ENCODE measurements at places on chromosomes 6 and 20. TPM values are rescaled to one million over a fixed set of nuclear protein-coding genes. Genes with fewer than 3 reads are reported as not detected.

- no peak overlapping the region for H3K4me3 ChIP-seq
- peak; percentile 20 for DNase-seq
- peaks cover 18% of the 10 kb centered on the region for H3K4me1 ChIP-seq
- H3K27ac ChIP-seq = no peak overlapping the region
Observed at GRCh38 chr6:156963712-156964700, 186.8 kb downstream of the ARID1B start.

DNA sequence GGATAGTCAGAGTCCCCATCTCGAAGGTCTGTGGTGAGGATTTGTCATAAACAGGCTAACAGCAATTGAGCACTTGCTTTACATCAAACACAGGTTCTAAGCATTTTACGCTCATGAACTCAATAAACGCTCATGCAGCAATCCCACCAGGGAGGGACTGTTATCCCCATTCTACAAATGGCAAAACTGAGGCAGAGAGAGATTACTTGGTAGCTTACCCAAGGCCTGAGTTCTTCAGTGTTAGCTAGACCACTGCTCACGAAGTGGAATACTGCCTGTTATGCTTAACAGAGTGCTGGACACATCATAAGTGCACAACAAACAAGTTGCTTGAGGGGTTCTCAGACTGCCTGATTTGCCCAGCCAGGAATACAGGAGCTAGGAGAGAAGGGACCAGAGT, 23.7 kb upstream of the TCP11 start:
- no peak for DNase-seq
- H3K27ac ChIP-seq = no peak overlapping the region
- peaks cover 4% of the 10 kb centered on the region for H3K4me1 ChIP-seq
- H3K36me3 ChIP-seq = no peaks in the 10 kb centered on the region

DNA sequence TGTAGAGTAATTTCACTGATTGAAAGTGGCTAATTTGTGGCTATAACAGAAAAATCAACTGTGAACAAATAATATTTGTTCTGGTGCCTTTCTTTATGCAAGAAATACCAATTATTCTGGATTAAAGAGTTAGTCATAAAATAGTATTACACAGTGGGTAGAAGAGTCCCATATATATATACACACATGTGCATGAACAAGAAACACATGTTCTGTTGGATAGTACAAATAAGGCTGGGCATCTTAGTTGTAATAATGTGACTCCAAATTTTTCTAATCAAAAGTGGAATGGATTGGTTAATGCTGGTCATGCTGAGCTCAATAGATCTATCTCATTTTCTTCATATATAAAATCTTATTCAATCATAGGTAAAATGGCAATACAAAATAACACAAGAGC, 179.4 kb downstream of the OGFRL1 start:
- DNase-seq = no peak
- H3K36me3 ChIP-seq = no peaks in the 10 kb centered on the region
- no peaks in the 10 kb centered on the region for H3K27me3 ChIP-seq
- H3K4me1 ChIP-seq = no peaks in the 10 kb centered on the region

DNA sequence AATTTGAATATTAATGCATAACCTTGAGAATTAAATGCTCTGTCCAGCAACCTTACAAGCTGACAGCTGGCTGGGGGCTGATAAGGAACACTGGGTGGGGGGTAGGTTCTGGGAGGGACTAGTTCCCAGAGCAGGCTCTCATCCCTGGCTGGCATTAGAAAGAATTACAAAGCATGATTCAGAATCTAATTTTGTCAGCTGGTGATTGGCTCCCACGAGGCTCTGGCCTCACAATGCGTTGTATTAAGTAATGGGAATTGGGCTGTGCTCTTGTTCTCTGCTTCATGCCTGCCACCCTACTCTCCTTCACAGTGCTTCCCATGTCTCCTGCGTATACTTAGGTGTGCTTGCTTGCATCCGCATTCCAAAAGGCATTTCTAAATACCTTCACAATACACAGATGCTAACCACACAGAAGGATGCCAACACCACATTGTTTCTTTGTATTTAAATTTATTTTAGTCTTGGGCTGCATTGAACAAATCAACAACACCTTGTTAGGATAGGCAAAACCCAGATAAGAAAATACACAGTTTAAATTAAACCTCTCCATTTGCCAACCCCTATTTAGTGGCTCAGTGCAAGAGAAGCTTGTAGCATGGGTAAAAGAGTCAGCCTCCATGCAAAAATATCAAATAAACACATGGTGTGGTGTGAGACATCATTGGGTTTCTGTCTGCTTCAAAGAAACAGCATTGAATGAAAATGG, 434.5 kb upstream of the JAG1 start:
- no peak overlapping the region for H3K27ac ChIP-seq
- no peak for DNase-seq
- no peak overlapping the region for H3K4me3 ChIP-seq
- no peaks in the 10 kb centered on the region for H3K27me3 ChIP-seq
- no peaks in the 10 kb centered on the region for H3K4me1 ChIP-seq

GRCh38 chr6:148557796-148558321, 189.0 kb upstream of the UST start:
- no peaks in the 10 kb centered on the region for H3K36me3 ChIP-seq
- no peak overlapping the region for H3K27ac ChIP-seq
- peak; percentile 29 for DNase-seq
- H3K27me3 ChIP-seq = no peaks in the 10 kb centered on the region
- H3K4me3 ChIP-seq = no peak overlapping the region

DNA sequence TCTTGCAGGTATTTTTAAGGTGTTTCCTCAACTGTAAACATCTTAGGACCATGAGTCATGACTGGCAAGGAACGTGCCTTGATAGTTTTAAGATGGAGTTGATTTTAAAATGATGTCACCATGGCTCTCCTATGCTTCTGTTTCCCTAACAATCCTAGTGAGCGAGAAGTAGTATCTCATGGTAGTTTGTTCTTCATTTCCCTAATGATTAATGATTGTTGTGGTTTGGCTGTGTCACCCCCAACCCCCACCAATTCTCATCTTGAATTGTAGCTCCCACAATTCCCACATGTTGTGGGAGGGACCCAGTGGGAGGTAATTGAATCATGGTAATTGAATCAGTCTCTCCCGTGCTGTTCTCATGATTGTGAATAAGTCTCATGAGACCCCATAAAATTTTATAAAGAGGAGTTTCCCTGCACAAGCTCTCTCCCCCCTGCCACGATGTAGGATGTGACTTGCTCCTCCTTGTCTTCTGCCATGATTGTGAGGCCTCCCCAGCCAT, 16.8 kb upstream of the BNIP5 start:
- H3K4me3 ChIP-seq = no peak overlapping the region
- H3K4me1 ChIP-seq = no peaks in the 10 kb centered on the region
- H3K27ac ChIP-seq = no peak overlapping the region
- DNase-seq = peak; percentile 61

- H3K27ac ChIP-seq = no peak overlapping the region
- no peak overlapping the region for H3K4me3 ChIP-seq
- H3K4me1 ChIP-seq = no peaks in the 10 kb centered on the region
- H3K27me3 ChIP-seq = no peaks in the 10 kb centered on the region
- no peaks in the 10 kb centered on the region for H3K36me3 ChIP-seq
- no peak for DNase-seq
Observed at GRCh38 chr20:36628076-36628475, 17.9 kb downstream of the SLA2 start.

DNA sequence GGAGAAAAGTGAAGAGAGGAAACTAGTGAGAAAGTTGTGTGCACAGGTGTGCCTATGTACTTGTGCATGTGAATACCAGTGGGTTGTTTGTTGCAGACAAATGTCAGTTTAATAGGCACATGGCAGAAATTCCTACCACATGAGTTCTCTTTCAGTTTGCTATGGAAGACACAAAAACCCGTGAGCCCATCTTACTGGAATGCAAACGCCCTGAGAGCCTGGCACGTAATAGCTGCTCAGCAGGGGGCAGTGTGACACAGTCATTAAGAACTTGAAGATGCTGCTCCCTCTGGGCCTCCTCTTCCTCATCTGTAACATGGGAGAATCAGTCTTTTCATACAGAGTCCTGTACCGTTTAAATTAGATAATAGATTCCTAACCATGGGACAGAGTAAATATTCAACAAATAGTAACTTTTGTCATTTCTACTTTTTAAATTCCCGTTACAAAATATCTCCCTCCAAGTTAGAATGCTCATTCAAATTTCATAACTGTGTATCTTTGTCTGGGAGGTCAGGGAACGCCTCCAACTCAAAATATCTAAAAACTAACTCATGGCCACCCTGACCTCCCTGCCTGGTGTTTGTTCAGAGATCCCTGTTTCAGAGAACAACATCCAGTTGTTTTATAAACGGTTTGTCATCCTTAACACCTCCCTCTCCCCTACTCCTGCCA, 802.9 kb downstream of the MAFB start:
- DNase-seq = peak; percentile 86
- H3K27ac ChIP-seq = no peak overlapping the region
- no peaks in the 10 kb centered on the region for H3K4me1 ChIP-seq
- H3K27me3 ChIP-seq = no peaks in the 10 kb centered on the region
- H3K4me3 ChIP-seq = no peak overlapping the region
- H3K36me3 ChIP-seq = no peaks in the 10 kb centered on the region

GRCh38 chr20:10596710-10597121, 77.1 kb downstream of the JAG1 start:
- DNase-seq = peak; percentile 33
- no peaks in the 10 kb centered on the region for H3K27me3 ChIP-seq
- H3K4me1 ChIP-seq = peaks cover 17% of the 10 kb centered on the region
- H3K36me3 ChIP-seq = no peaks in the 10 kb centered on the region
- H3K4me3 ChIP-seq = no peak overlapping the region

DNA sequence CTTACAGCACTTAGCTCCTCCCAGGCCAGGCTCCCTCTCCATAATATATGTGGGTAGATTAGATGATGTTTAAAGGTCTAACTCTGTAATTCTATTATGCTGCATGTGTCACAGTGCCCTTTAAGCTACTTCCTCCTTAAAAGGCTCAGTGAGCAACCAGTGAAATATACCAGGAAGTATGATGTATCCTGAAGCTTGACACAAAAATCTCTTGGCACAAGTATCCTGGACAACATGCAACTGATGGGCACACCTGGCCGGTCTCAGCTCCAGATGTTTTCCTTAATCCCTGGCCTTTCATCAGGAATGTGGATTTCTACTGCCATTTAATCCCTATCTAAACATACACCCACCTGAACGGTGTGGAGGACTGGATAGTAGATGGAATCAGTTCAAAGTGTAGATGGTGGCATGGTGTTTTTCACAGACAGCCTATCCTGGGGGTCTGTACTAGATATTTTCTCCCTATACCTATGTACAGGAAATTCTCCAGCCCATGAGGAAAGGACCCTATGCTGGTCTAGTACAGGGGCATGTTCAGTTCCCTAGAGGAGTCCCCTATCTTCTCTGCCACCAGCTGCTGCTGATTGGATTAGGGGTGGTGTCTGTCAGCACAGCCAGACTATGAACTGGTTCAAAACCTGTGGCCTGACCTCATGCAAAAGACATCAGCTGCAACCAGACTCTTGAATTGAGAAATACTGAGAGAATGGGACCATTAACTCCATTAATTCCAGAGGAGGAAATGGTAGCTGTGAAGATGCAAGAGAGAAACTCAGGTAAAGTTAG, 59.4 kb upstream of the CITED2 start:
- H3K4me3 ChIP-seq = no peak overlapping the region
- no peaks in the 10 kb centered on the region for H3K27me3 ChIP-seq
- DNase-seq = no peak
- H3K36me3 ChIP-seq = no peaks in the 10 kb centered on the region
- no peak overlapping the region for H3K27ac ChIP-seq
- no peaks in the 10 kb centered on the region for H3K4me1 ChIP-seq

GRCh38 chr6:68876792-68877493, 241.9 kb downstream of the ADGRB3 start:
- DNase-seq = peak; percentile 61
- H3K4me1 ChIP-seq = peaks cover 59% of the 10 kb centered on the region
- H3K36me3 ChIP-seq = no peaks in the 10 kb centered on the region

- no peak overlapping the region for H3K4me3 ChIP-seq
- H3K4me1 ChIP-seq = no peaks in the 10 kb centered on the region
- no peak overlapping the region for H3K27ac ChIP-seq
Observed at GRCh38 chr6:18829272-18829870, 442.2 kb downstream of the RNF144B start.

- no peaks in the 10 kb centered on the region for H3K4me1 ChIP-seq
- no peaks in the 10 kb centered on the region for H3K36me3 ChIP-seq
- H3K4me3 ChIP-seq = no peak overlapping the region
- no peak for DNase-seq
- no peak overlapping the region for H3K27ac ChIP-seq
Observed at GRCh38 chr6:21213492-21213891, 380.1 kb upstream of the SOX4 start.

DNA sequence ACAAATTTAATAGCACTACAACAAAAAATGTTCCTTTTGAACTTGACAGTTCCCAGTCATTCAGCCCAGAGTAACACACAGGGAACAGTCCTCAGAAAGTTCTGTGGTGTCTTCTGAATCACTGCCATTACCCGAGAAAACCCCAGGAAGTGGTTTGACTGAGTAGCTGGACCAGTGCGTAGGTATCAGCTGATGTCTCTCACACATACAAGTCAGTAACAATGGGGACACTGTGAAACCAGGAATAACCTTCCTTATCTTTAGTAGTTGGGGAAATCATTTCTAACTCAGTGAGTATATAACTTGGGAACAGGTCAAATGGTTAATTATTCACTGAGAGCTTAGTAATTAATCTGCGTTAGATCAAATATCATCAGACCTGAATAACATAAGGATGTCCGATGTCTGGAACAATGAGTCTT, 73.1 kb downstream of the HIVEP2 start:
- no peak overlapping the region for H3K4me3 ChIP-seq
- no peaks in the 10 kb centered on the region for H3K27me3 ChIP-seq
- H3K27ac ChIP-seq = no peak overlapping the region
- DNase-seq = no peak

- no peaks in the 10 kb centered on the region for H3K27me3 ChIP-seq
- no peak overlapping the region for H3K27ac ChIP-seq
- no peak overlapping the region for H3K4me3 ChIP-seq
- no peaks in the 10 kb centered on the region for H3K4me1 ChIP-seq
- H3K36me3 ChIP-seq = no peaks in the 10 kb centered on the region
Observed at GRCh38 chr20:11155156-11155756, 481.5 kb upstream of the JAG1 start.

GRCh38 chr6:56856036-56856580, 98.8 kb upstream of the BEND6 start:
- H3K27me3 ChIP-seq = no peaks in the 10 kb centered on the region
- no peaks in the 10 kb centered on the region for H3K36me3 ChIP-seq
- DNase-seq = peak; percentile 84

DNA sequence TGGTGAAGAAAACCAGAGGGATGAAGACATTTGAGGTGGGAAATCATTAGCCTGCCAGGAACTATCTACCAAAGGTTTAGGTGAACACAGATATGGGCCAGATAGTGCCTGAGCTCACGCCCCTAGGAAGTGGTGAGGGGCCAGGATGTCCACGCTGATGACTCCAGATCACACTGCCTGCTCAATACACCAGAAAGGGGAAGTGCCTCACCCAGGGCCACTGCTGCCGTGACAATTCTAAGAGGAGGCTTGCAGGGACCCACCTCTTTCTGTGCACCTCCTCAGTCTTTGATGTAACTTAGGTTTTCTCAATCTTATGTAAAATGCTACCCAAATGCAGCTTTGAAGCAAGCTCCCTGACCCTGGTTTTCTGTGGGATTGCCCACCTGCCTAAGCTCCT, 5.4 kb upstream of the RAB44 start:
- H3K4me1 ChIP-seq = no peaks in the 10 kb centered on the region
- no peak overlapping the region for H3K27ac ChIP-seq
- H3K4me3 ChIP-seq = no peak overlapping the region
- H3K27me3 ChIP-seq = no peaks in the 10 kb centered on the region
- no peak for DNase-seq

SNX9 gene
- total RNA-seq = 24.8 TPM

HTR1E gene
- not detected for total RNA-seq

OGFRL1 gene
- total RNA-seq = 9.3 TPM

OR2H2 gene
- total RNA-seq = not detected

STAU1 gene
- 104 TPM for total RNA-seq

SMOC2 gene
- total RNA-seq = 1.8 TPM

PTCHD4 gene
- total RNA-seq = 0.17 TPM

Measured in A673 (cell line).